Right cardiac atrium (tissue), 5 donors: ENCODE measurements at places on chromosomes 4 and X. TPM values are rescaled to one million over a fixed set of nuclear protein-coding genes. Genes with fewer than 3 reads are reported as not detected.

The VCX3A gene
- polyA plus RNA-seq: not detected

The SLC6A14 gene
- not detected for polyA plus RNA-seq

The GABRE gene
- polyA plus RNA-seq: 8.8 TPM

The CYSLTR1 gene
- polyA plus RNA-seq: 0.52 TPM

The ETNPPL gene
- polyA plus RNA-seq: 7.0 TPM

The CLDN2 gene
- polyA plus RNA-seq: 0.05 TPM

The DCK gene
- 4.7 TPM for polyA plus RNA-seq

The MTMR8 gene
- polyA plus RNA-seq: 0.32 TPM

The USP26 gene
- polyA plus RNA-seq: not detected

The CXCL1 gene
- polyA plus RNA-seq: 4.4 TPM

The TRO gene
- polyA plus RNA-seq: 4.8 TPM

The DCUN1D4 gene
- 15.4 TPM for polyA plus RNA-seq

The TMEM33 gene
- polyA plus RNA-seq: 8.9 TPM

The HSPA4L gene
- polyA plus RNA-seq: 2.1 TPM

The BEND2 gene
- 0.18 TPM for polyA plus RNA-seq

The DTHD1 gene
- polyA plus RNA-seq: 0.02 TPM

The FUNDC1 gene
- polyA plus RNA-seq: 39.9 TPM

The CCDC110 gene
- polyA plus RNA-seq: 1.3 TPM

The ENAM gene
- 2.6 TPM for polyA plus RNA-seq

The RTL9 gene
- 0.20 TPM for polyA plus RNA-seq

The FRMPD4 gene
- polyA plus RNA-seq: 0.41 TPM

The KLHL4 gene
- polyA plus RNA-seq: 0.25 TPM

The PITX2 gene
- polyA plus RNA-seq: 0.57 TPM

The DCAF12L2 gene
- 0.11 TPM for polyA plus RNA-seq

The CCDC160 gene
- 0.34 TPM for polyA plus RNA-seq

The PCDH19 gene
- 0.25 TPM for polyA plus RNA-seq

The AP1S2 gene
- 66.8 TPM for polyA plus RNA-seq

The NDNF gene
- polyA plus RNA-seq: 2.5 TPM

The CSAG2 gene
- polyA plus RNA-seq: not detected

The CD38 gene
- 3.5 TPM for polyA plus RNA-seq

The GYPE gene
- polyA plus RNA-seq: 1.1 TPM
